ENCODE measurements at places on chromosomes 6 and 20. TPM values are rescaled to one million over a fixed set of nuclear protein-coding genes. Genes with fewer than 3 reads are reported as not detected.

DNA sequence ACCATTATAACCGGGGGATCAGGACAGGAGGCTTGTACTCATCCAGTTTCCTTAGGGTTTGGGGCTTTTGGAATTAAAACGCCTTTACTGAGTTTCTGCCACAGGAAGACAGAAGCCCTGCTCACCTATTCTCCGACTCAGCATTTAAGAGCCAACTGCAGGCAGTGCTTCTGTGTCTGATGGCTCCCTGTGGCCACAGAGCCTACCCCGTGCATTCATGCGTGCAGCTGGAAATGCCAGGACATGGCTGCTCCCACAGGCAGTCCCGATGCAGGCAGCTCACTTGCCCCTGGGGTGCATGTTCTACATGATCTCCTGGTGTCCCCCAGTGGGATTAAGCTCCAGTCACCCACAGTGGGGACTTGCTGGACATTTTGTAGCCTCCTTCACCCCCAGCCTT is 22.2 kb downstream of the ZNF831 start:
- DNase-seq, result no peak

DNA sequence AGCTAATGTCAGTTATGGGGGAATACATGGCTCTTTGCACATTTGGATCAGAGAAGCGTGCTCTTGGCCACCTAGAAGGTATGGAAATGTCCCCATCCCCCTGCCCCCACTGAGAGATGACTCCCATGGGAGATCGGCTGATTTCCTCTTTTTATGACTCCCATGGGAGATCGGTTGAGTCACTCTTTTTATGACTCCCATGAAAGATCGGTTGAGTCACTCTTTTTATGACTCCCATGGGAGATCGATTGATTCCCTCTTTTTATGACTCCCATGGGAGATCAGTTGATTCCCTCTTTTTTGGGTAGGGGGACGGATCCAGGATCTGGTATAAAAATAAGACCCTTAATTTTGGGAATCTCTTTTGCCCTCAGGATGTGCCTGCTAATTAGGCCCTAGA is 10.3 kb upstream of the TAAR9 start:
- DNase-seq, result no peak

GRCh38 chr20:313948-314347 is 11.4 kb upstream of the SOX12 start:
- DNase-seq, result no peak

Gene FOXQ1
- total RNA-seq, result not detected

Gene OPN5
- total RNA-seq, result not detected

Gene NNAT
- not detected for total RNA-seq

Data from CD8-positive, alpha-beta T cell (primary cell).